Panc1 (cell line): ENCODE measurements at places on chromosomes 12 and 14. TPM values are rescaled to one million over a fixed set of nuclear protein-coding genes. Genes with fewer than 3 reads are reported as not detected.

GRCh38 chr14:81235096-81235495 is 14.3 kb upstream of the GTF2A1 start:
- no peak for DNase-seq

DNA sequence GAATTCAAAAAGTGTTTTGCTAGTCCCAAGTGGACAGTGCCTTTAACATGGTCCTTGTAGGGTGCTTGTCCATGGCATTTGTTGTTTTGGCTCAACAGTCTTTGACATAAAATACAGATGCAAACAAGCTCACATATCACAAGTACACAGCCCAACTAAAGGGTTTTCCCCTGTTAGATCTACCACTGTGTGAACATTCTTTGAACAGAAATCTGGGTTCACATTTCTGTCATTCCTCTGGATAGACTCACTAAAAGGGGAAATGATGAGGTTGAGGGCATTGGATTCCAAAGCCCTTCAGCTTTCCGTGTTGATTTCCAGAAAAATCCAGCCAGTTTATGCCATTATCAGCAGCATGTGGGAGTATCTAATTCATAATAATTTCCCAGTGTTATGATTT is 54.1 kb downstream of the EP400 start:
- DNase-seq = no peak

DNA sequence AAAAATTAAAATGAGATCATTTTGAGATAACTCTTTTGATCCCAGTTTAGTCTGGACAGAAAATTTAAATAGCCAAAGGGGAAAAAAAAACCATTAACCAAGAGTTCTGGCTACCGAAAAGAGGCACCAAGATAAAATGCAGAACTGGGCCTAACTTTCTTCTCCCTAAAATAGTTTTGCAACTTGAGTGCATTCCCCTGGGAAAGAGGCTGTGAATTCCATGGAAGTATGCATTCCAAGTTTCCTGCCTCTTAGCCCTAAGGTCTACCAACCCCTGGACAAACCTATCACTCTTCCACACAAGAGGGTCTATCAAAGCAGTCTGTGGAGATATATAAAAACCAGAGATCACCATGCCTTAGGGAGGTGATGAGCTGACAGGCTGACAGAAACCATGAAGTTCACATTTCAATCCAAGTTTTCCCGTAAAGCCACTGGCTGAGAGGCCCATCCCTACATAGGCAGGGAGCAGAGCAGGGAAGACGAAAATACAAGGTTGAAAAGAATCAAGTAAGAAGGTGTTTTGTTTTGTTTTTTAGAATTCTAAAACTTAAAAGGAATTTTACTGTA is 33.8 kb downstream of the DCP1B start:
- DNase-seq = no peak

GRCh38 chr12:15754233-15754632 is 35.0 kb downstream of the EPS8 start:
- no peak for DNase-seq

DNA sequence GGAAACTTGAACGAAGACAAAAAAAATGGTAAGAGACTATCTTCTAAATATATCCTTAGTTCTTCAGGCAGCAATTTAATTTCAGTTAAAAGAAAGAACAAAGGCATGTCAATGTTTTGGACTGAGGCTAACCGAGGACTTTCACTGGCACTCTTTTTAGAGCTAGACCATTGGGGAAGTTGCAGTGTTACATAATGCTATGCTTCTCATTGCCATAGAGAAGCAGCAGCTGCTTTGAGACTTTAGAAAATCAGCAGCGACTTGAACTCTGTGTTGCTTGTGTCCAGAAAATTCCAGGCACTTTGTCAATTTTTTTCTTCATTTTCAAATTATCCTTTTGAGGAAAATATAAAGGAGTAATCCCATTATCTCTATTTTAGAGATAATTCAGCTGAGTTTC is 964.2 kb downstream of the NRXN3 start:
- no peak for DNase-seq

DNA sequence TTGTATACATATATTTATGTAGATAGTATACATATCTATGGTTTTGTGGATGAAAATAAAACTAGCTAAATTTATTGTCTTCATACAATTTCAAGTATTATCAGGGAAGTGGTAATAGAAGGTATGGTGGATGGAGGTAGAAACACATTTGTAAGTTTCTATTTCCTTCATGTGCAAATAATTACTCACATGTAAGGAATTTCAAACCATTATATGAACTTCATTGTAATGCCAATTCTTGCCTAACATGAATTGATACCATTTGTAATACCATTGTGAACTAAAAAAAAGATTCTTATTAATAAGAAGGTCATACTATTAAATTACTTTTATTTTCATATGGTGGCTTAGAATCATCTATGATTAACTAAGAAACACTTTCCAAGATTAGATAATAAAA is 20.1 kb upstream of the PPFIA2 start:
- DNase-seq = no peak

GRCh38 chr12:76399040-76399439 is 50.8 kb upstream of the BBS10 start:
- DNase-seq = no peak

DNA sequence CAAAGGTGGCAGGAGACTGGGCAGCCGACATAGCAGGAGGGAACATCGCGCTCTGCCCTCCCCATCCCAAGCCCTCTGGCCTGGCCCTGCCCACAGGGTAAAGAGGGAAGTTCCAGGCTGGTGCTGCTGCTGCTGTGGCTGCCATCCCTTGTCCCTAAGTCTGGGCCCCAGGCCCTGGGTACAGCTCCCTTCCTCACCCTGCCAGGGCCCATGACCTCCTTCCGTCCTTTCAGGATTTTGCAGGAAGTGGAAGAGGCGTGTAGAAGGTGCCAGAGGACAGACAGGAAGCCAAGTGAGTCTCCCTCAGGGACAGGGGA is 14.7 kb upstream of the NCOR2 start:
- DNase-seq = no peak

GRCh38 chr12:115349711-115350110 is 665.7 kb upstream of the TBX3 start:
- no peak for DNase-seq

DNA sequence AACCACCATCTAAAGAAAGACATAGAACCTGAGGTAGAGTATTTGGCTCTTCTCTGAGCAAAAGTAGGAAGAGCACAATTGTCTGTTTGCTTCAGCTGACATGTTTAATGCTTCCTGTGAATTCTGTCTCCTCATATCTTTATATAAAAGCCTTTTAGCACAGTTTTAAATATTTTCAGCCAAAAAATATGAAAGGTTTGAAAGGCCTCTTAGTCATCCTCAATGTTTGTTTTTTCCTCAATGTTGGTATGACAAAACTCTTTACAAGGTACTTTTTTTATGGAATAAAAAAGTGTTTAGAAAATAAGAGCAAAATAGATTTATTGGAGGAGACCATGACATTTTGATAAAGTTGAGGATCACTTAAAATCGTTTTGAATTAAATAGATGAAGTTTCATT is 360.9 kb downstream of the NAV3 start:
- DNase-seq = no peak

DNA sequence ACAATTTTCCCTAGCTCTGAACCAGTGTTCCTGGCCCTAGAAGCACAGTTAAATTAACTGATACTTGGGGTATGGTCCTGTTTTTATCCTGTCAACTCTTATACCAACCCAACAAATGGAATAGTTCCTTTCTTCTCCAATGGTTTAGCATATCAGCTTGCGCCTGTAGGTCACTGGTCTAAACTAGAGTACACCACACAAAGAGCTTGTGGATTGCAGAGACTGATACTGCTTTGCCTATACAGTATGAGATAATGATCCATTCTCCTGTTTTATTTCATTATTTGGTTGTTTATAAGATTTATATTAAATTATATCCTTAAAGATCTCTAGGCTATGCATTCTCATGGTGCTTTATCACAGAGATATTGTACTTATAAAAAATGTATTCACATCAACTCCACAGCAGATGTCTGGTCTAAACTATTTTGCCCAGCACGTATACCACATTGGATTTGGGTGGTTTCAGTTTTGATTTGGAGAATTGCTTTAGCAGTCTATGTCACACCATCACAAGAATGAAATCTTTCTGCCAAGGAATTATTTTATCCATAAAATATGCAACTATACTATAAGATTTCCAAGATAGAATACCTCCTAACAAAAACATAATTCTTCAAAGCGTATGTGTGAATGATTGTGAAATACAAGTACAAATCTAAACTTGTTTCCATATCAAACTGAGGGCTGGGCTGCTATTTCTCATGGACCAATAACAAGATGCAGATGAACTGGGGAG is 142.1 kb downstream of the SLC16A7 start:
- no peak for DNase-seq

GRCh38 chr12:64616201-64616600 is 5.9 kb downstream of the RASSF3 start:
- no peak for DNase-seq

Gene AQP5
- 0.72 TPM for total RNA-seq

Gene CRIP2
- 280 TPM for total RNA-seq

Gene FMNL3
- total RNA-seq = 25.7 TPM

Gene TAS2R50
- 0.18 TPM for total RNA-seq

Gene CMA1
- total RNA-seq = not detected

Gene C12orf54
- total RNA-seq = not detected

Gene TAS2R7
- not detected for total RNA-seq
